ENCODE measurements at places on chromosomes 12 and 14.

DNA sequence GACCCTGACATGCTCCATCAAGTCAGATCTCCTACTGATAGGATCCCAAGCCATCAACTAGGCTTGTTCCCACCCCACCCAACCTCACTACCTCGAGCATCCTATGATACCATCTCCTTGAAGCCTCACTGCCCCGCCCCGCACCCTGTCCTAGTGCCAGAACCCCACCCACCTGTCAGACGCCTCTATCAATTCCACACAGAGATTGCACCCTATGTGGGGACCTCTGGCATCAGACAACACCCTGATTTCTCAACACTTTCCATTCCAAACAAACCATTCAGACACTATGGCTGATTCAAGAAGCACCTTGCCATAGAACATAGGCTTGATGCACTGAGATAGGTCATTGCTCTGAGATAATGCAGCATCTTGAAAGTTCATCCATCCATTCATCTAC, 3.1 kb upstream of the GLTP start:
- no peak for DNase-seq

DNA sequence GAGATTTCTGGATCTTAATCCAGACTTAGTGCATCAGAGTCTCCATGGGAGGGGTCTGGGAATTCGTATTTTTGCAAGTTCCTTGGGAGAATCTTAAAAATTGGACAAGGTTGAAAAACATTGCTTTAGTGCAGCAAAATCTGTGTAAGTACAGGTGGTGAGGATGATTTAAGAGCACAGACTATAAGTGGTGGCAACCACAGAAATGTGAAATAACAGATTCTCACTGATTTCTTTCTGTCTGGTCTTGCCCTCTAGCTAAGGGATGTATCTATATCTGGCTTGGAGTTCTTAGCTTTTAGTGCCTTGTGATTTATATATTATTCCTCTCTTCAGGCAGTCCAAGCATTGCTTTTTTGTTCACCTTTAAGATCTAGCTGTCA, 116.2 kb downstream of the DIP2B start:
- no peak for DNase-seq

DNA sequence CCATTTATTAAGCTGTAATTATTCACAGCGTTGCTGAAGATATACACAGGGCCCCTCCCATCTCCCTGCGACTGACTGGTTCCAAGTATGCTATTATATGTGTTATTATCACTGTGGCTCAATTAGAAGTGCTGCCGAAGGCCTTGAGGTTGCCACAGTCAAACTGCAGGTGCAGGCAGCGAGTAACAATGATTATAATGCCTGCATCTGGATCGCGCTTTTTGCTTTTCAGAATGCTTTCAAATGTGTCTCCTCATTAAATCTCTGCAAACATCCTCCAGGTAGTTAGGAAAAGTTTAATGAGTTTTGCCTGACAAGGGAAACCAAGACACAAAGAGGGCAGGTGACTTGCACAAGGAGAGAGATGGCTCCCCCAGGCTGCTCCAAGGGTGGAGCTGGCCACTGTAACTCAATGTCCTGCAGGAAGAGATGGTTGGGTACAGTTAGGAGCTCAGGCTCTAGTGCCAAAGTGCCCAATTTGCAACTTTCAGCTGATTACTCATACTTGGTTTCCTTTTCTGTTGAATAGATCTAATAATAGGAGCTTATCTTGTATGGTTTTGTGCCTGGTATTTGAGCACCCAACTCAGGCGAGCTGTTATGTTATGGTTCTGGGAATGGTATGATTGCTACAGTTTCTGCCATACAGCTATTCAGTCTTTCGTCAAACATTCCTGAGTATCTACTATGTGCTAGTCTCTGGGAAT, 1.7 kb upstream of the SYNE3 start:
- DNase-seq, result no peak

DNA sequence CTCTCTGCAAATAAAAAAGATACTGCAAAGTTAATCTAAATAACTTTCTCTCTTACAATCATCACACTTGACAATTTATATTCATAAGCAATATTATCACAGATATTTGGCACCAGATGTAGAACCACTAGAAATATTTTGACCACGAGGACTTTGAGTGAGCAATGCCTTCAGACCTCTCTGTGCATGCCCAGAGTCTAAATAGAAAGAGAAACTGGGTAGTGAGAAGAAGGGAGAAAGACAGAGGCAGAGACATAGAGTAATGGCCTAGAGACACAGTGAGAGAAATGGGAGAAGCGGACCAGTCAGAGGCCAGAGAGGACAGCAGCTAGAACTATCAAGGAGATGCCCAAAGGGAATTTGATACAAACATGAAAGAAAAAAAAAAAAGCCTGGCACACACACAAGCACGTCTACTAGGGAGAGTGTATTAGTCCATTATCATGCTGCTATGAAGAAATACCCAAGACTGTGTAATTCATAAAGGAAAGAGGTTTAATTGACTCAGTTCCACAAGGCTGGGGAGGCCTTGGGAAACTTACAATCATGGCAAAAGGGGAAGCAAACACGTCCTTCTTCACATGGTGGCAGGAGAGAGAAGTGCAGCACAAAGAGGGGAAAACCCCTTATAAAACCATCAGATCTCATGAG, 41.1 kb downstream of the BMP4 start:
- no peak for DNase-seq

DNA sequence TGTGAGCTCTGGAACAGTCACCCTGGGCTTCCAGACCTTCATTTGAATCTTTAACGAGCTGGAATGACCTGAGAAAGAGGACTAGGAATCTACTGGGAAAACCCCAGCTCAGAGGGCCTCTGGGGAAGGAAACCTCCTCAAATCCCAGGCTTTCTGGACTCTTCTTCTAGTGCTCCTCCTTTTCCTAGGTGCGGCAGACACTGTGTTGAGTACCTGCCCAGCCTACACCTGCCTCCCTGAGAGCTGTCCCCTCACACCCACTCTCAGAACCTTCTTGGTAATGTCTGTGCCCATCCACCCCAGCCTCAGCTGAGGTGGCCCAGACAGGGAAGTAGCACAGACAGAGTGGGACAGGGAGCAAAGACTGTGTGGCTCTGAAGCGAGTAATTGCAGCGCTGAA, 47.9 kb upstream of the TMEM263 start:
- DNase-seq, result no peak

- DNase-seq, result no peak
These were observed 35.9 kb downstream of the TESC start for GRCh38 chr12:117063162-117063911.

DNA sequence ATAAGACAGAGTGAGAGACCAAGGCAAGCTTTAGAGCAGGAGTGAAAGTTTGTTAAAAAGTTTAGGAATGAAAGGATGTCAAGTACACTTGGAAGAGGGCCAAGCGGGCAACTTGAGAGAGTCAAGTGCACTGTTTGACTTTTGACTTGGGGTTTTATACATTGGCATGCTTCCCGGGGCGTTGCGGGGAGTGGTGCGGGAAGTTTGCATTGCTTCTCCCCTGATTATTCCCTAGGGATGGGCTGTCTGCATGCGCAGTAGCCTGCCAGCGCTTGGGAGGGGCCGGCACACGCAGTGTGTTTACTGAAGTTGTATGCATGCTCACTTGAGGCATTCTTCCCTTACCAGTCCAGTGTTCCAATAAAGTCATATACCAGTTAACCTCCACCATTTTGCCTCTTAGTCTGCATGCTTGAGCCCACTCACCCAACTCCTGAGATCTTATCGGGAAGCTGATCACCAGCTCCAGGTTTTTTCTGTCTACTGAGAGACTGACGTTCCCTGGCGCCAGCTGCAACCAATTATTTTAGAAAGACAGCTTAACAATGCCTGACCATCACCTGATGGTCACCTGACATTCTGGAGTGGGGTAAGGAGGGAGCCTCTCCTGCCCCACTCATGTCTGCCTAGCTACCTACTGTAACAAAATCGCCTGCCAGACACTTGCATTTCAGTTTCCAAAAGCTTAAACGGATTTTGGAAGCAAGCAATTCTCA, 53.2 kb downstream of the DACT1 start:
- DNase-seq, result no peak

GRCh38 chr14:77144412-77145115, 3.0 kb upstream of the ZDHHC22 start:
- DNase-seq, result no peak

DNA sequence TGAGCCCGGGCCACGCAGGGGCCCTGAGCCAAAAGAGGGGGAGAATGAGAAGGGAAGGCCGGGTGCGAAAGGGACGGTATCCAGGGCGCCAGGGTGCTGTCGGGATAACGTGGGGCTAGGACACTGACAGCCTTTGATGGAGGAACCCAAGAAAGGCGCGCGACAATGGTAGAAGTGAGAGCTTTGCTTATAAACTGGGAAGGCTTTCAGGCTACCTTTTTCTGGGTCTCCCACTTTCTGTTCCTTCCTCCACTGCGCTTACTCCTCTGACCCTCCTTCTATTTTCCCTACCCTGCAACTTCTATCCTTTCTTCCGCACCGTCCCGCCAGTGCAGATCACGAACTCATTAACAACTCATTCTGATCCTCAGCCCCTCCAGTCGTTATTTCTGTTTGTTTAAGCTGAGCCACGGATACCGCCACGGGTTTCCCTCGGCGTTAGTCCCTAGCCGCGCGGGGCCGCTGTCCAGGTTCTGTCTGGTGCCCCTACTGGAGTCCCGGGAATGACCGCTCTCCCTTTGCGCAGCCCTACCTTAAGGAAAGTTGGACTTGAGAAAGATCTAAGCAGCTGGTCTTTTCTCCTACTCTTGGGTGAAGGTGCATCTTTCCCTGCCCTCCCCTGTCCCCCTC, 3.0 kb downstream of the SSTR1 start:
- DNase-seq, result no peak

GRCh38 chr12:65823513-65824375, 539 bp upstream of the HMGA2 start:
- DNase-seq, result no peak

DNA sequence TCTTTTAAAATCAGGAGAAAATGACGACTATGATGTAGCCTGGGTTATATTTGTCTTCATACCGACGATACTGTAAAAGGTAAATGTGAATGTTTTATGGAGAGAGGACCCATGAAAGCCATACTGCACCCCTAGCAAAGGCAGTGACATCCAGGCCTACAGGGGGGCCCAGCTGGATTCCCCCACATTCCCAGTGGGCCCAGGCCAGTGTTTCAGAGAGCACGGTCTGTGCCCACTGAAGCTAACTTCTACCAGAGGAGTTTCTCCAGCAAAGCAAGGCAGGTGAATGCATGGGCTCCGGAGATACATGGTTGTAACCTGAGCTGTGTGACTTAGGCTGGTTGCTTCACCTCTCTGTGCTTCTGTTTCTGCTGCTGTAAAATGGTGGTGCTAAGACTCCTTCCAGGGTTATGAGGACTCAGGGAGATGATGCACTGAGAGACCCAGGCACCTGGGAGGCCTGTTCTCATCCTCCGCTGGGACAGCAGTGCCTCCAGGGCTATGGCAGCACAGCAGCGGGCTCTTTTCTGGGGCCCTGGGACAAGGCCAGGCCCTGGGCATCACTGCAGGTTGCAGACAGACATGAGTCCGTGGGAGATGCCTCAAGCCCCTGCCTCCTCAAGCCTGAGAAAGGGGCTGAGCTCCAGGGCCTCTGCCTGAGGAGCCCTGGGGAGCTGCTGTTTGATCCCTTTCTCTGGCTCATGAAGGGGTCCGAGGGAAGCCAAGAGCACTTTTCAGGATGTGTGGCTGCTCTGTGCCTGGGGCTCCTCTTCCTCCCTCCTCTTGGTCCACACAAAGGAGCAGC, 73.7 kb downstream of the SERPINA3 start:
- DNase-seq, result no peak

- no peak for DNase-seq
These were observed 148.6 kb downstream of the TSPAN9 start for GRCh38 chr12:3225796-3226180.

DNA sequence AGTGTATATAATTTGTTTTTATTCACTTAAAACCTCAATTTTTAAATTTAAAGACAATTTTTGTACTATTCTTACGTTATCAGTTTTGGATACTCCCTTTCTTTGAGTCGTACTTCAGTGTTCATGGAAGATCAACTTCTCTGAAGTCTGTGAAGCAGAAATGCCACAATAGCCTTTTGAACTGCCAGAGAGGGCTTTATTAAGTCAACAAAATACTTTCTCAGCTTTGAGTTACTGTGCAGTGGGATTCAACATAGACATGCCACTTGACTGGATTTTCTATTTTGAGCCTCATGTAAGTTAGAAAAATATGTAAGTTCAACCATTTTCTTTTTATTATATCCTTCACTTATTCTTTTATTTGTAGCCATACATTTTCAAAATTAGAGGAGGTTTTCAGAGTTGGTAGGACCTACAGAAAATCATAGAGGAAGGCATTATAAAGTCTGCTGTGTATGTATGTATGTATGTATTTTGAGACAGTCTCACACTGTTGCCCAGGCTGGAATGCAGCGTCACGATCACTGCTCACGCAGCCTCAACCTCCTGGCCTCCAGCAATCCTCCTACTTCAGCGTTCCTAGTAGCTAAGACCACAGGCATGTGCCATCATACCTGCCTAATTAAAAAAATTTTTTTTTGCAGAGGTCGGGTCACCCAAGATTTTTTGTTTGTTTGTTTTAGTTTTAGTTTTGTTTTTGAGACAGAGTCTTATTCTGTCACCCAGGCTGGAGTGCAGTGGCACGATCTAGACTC, 31.3 kb upstream of the BCAT1 start:
- no peak for DNase-seq

- no peak for DNase-seq
These were observed 275.9 kb upstream of the KITLG start for GRCh38 chr12:88856201-88856600.

DNA sequence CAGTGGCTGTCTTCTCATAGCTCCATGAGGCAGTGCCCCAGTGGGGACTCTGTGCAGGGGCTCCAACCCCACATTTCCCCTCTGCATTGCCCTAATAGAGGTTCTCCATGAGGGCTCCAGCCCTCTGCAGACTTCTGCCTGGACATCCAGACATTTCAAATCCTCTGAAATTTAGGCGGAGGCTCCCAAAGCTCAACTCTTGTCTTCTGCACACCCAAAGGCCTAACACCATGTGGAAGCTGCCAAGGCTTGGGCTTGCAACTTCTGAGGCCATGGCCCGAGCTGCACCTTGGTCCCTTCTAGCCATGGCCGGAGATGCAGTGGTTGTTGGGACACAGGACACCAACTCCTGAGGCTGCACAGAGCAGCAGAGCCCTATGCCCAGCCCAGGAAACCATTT, 20.5 kb upstream of the PPP2R5C start:
- DNase-seq, result no peak

DNA sequence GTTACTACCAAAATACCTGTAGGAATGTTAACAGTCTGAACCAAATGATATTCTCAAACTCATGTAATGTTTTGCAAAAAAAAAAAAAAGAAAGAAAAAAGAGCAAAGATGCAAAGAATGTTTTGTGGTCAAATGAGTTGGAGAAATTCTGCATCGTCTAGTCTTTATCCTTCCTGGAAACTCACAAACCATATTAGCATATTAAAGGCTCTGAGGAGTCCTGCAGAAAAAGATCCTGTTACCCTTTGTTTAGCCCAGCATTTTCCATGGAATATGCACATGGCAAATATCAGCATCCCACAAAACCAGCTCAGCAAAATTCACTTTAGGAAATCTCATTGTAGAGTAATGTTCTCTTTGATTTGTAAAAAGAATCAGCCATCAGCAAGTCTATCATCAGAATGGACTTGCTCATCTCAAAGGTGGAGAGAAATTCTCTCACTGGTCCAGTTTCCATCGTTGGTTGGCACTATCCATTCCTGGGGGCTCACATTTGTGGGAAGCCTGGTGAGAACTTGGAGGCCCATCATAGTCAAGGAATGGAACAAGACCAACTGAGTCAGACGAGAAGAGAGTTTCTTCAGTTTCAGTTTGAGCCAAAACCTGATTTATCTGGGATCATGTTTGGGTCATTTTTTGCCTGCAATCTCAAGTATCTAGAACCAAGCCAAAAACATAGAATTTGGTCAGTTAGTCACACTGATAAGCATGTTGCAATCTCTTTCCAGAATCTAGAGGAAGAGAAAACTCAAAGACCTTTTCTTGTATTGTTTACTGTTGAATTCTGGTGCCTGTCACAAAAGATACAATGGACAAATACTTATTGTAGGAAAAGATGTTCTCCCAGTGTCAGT, 129.8 kb downstream of the TBX5 start:
- DNase-seq, result no peak
